Mesothelial cell of epicardium (in vitro differentiated cells): ENCODE measurements at places on chromosomes 16 and 17.

GRCh38 chr16:86581458-86581857 lies 3.1 kb downstream of the FOXL1 start:
- H3K4me1 ChIP-seq, result peaks cover 36% of the 10 kb centered on the region
- no peak overlapping the region for H3K27ac ChIP-seq
- DNase-seq, result no peak
- H3K27me3 ChIP-seq, result peaks cover 66% of the 10 kb centered on the region
- H3K36me3 ChIP-seq, result no peaks in the 10 kb centered on the region

DNA sequence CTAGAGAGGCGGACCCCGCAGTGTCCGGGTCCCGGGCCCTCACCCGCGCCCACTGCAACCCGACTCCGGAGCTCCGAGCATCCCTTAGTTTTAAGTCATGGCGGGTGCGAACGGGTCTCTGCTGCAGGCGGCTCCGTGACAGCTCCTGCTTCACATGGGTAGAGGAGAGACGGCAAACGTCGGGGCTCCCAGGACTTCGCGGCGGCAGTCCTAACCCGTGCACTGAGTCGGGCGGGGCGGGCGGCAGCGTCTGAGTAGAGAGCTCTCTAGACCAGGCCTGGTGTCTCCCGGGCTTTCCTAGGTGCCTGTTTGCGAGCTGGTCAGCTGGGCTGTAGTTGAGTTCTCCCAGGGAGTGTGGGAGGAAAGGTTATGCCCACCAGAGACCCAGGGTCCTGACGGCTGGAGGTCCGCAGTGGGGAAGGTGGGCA lies 345 bp downstream of the TSC2 start:
- H3K36me3 ChIP-seq, result peaks cover 7% of the 10 kb centered on the region
- peak overlapping the region; percentile 57 for H3K27ac ChIP-seq
- H3K4me1 ChIP-seq, result peaks cover 18% of the 10 kb centered on the region
- no peak for DNase-seq
- H3K27me3 ChIP-seq, result no peaks in the 10 kb centered on the region

GRCh38 chr16:2500918-2501750 lies 12.6 kb upstream of the ATP6V0C start:
- peak overlapping the region; percentile 71 for H3K27ac ChIP-seq
- H3K4me3 ChIP-seq, result peak overlapping the region; percentile 61
- H3K36me3 ChIP-seq, result peaks cover 5% of the 10 kb centered on the region
- H3K27me3 ChIP-seq, result no peaks in the 10 kb centered on the region
- peak; percentile 97 for DNase-seq
- H3K4me1 ChIP-seq, result peaks cover 18% of the 10 kb centered on the region

GRCh38 chr17:62591333-62591732 lies 36.1 kb upstream of the MRC2 start:
- no peaks in the 10 kb centered on the region for H3K27me3 ChIP-seq
- no peak overlapping the region for H3K4me3 ChIP-seq
- no peak overlapping the region for H3K27ac ChIP-seq
- no peaks in the 10 kb centered on the region for H3K4me1 ChIP-seq
- no peak for DNase-seq

DNA sequence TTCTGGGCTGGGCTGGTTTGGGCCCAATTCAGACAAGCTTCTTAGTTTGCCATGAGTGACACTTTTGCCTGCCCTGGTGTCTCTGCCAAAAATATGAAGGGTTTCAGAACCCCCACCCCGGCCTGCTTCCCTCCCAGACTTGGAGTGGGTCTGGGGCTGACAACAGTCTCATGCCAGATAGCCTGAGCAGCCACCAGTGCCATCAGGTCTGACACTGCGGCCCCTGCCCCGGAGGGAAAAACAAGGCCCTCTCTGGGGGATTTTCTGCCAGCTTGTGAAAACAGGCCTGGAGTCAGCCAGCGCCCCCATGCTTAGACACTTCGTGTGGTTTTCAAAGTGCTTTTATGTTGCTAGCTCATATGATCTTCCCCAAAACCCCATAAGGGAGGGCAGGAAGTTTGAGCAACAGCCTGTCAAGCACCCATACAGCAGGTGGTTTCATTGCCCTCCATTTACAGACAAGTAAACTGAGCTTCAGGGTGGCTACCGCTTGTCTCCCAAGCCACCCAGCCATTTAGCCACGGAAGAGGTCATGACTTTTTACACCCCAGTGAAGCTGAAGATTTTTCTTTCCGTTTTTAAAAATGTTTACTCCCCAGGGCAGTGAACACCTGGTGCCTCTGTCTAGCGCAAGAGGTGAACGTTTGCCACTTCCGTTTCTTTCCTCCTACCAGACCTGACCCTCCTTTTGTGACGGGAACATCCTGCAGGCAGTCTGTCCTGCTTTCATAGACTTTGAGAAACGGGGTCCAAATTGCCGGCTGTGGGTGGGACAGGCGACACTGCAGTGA lies 300.6 kb downstream of the SEC14L1 start:
- no peak overlapping the region for H3K4me3 ChIP-seq
- no peaks in the 10 kb centered on the region for H3K36me3 ChIP-seq
- H3K27me3 ChIP-seq, result no peaks in the 10 kb centered on the region
- H3K27ac ChIP-seq, result peak overlapping the region; percentile 43

DNA sequence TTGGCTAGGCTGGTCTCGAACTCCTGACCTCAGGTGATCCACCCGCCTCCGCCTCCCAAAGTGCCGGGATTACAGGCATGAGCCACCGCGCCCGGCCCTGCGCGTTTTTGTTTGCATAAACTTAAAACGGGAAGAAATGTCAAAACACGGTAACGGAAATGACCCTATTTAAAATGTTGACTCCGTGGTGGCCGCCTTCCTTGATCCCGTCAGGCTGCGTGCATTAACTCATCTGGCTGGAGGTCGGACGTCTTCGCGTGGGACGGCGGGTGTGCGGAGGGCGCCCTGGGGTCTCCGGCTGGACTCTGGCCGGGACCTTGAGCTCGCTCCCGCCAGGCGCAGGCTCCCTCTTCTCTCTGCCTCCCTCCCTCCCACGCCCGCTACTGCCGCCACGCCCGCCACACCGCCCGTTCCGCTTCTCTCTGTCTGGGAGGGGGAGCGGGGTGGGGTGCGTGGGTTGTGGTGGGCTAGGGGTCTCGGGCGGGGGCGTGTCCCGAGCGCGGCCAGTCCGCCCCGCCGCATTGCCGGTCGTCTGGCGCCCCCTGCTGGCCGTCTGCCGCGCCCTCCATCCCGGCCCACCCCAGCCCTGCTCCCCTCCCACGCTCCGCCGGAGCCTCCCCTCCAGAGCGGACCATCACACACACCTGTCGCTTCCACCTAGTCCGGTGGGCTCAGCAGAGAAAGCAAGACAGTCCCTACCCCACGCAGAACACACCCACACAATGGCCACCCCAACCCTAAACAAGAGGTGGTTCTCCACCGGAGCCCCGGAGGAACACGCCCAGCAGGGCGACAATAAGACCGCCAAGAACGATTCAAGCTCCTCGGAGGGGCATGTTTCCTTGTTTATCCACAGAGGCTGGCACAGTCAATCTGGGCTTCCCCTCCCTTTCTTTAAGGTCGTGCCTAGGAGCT lies 1.2 kb upstream of the CCDC42 start:
- peak overlapping the region; percentile 83 for H3K4me3 ChIP-seq
- no peaks in the 10 kb centered on the region for H3K36me3 ChIP-seq
- H3K4me1 ChIP-seq, result peaks cover 17% of the 10 kb centered on the region
- peaks cover 7% of the 10 kb centered on the region for H3K27me3 ChIP-seq
- H3K27ac ChIP-seq, result peak overlapping the region; percentile 53
- peak; percentile 86 for DNase-seq

- peaks cover 41% of the 10 kb centered on the region for H3K4me1 ChIP-seq
- no peak for DNase-seq
- peaks cover 6% of the 10 kb centered on the region for H3K27me3 ChIP-seq
These were observed at the start of gene KRTAP4-16 for GRCh38 chr17:41101586-41102259. KRTAP4-16 (minus strand) TSS chr17:41102209; CDS start chr17:41102209, 0 bp downstream.

DNA sequence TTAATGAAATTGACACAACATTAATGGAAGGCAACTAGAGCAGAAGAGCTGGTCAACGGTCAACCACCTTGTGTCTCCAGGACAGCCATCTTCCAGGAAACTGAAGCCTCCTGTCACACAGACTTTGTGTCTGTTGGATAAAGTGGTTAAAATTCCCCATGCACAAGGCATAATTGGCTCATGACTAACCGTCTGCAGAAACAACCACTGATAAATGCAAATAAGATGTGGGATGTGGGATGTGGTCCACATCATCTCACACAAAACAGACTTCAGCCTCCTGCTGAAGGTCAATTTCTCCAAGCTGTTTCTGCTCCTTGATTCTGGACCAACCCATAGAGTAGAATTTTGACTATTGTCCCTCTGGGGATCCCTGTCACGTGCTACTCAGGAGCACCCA lies 26.9 kb upstream of the XYLT1 start:
- no peaks in the 10 kb centered on the region for H3K4me1 ChIP-seq
- DNase-seq, result no peak
- no peak overlapping the region for H3K27ac ChIP-seq
- H3K4me3 ChIP-seq, result no peak overlapping the region

GRCh38 chr16:68902003-68902968 lies 59.0 kb downstream of the TANGO6 start:
- DNase-seq, result peak; percentile 39
- no peak overlapping the region for H3K27ac ChIP-seq
- H3K4me3 ChIP-seq, result no peak overlapping the region
- H3K4me1 ChIP-seq, result peaks cover 3% of the 10 kb centered on the region
- H3K36me3 ChIP-seq, result peaks cover 1% of the 10 kb centered on the region

DNA sequence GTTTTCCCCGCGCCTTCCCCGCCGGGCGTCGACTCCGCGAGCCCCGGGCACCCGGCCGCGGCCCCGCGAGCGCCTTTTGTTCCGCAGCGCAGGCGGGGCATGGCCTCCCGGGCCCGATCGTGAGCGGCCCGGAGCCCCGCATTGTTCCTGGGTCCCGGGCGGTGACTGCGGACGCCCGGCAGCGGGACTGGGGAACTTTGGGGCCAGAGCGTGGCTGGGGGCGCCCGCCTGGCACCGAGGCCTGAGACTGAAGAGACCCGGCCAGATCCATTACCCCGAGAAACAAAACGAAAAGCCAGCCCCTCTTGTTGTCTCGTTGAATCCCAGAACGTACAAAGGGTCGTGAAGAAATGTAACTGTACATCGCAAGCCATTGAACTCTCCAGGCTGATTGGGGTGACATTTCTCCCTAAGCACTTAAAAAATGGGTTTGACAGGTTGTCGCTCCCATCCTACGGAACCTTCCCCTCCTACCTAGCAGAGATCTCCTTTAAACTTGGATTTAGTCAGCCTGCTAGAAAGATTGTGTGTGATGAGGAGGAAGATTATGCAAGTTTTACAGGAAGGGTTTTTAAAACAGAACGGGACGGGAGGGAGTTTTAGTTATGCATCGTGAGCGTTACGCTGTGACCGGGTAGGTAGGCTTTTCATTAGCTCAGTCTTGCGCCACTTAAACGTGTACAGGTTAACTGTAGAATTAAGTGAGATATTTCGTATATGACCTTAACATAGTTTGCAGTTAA lies 825 bp downstream of the METTL9 start:
- no peaks in the 10 kb centered on the region for H3K27me3 ChIP-seq
- H3K36me3 ChIP-seq, result no peaks in the 10 kb centered on the region
- no peak for DNase-seq
- peak overlapping the region; percentile 98 for H3K27ac ChIP-seq

- H3K4me3 ChIP-seq, result no peak within 1 kb of the TSS
- H3K27ac ChIP-seq, result no peak within 1 kb of the TSS
- no peak for DNase-seq
- H3K4me1 ChIP-seq, result no peaks in the 10 kb centered on the region
- H3K36me3 ChIP-seq, result peaks cover under 1% of the 10 kb centered on the region
- H3K27me3 ChIP-seq, result no peaks in the 10 kb centered on the region
These were observed at the start of gene OMG for GRCh38 chr17:31297090-31297489. OMG (minus strand) TSS chr17:31297239; CDS start chr17:31296331, 908 bp downstream.

- H3K36me3 ChIP-seq, result no peaks in the 10 kb centered on the region
- no peak for DNase-seq
- peaks cover 18% of the 10 kb centered on the region for H3K27me3 ChIP-seq
These were observed 34.2 kb downstream of the CFAP20 start for GRCh38 chr16:58094791-58095574.

DNA sequence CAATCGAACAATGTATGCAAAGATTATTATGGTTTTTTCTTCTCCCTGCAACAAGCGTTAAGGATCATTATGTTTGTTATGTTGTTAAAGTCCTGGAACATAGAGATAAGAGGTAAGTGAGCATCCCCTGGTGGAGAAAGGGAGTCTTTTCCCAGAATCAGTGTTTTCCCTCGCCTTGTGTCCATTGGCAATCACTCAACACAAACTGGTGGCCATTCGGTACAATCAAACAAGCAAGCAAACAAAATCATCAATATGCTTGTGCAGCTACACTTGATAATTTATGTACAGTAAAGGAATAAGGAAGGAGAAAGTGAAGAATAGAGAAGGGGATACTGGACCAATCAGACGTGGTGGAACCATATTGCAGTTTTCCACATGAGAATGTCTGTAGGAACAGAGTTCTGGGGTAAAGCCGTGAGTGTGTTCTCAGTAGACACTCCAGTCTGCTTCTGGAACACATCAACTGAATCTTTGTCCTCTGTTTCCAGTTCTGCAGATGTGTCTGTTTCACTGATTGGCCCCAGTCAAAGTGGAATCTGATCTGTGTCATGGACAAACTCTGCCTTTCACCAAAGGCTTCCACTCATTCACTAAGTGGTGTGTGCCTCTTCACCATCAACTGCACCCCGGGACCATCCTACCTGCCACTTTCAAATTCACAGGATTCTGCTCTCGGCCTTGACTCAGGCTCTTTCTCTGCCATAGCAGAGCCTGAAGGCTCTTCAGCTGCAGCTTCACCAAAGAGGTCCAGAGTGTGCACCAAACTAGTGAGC lies 169.5 kb downstream of the AHSP start:
- H3K27me3 ChIP-seq, result peaks cover 11% of the 10 kb centered on the region
- H3K36me3 ChIP-seq, result no peaks in the 10 kb centered on the region

DNA sequence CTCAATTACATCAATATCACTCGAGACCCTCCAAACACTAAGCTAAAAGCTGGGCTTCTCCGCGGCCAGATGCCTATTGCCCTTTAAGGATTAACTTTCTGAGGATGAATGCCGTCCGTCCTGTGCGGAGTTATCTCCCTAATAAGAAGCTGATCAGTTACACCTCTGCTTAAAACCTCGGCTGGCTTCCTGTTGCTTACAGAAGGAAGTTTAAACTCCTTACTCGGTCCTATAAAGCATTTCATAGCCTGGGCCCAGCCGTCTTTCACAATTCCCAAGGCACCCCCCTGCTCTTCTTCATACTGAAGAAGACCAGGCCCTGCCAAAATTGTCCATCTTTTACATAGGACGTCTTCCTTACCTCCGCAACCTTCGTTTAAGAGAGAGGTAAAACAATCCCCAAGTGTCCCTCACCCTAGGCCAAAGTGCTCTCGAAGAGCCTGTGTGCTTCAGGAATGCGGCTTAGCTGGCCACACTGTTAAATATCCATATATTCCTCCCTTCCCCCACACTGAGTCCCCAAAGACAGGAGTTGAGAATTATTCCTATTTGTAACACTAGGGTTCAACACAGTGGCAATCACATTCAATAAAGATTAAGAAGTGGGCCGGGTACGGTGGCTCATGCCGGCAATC lies 112.6 kb upstream of the IRX5 start:
- H3K27ac ChIP-seq, result peak overlapping the region; percentile 48
- H3K27me3 ChIP-seq, result no peaks in the 10 kb centered on the region
- no peak for DNase-seq
- no peak overlapping the region for H3K4me3 ChIP-seq

GRCh38 chr17:80476877-80477646 lies 655 bp upstream of the NPTX1 start:
- no peak for DNase-seq
- no peaks in the 10 kb centered on the region for H3K36me3 ChIP-seq
- no peak overlapping the region for H3K27ac ChIP-seq
- peaks cover 11% of the 10 kb centered on the region for H3K4me1 ChIP-seq
- peaks cover 74% of the 10 kb centered on the region for H3K27me3 ChIP-seq

GRCh38 chr17:34974794-34975785 lies 5.2 kb upstream of the LIG3 start:
- no peaks in the 10 kb centered on the region for H3K36me3 ChIP-seq
- H3K4me3 ChIP-seq, result no peak overlapping the region
- peaks cover 8% of the 10 kb centered on the region for H3K4me1 ChIP-seq
- peaks cover 2% of the 10 kb centered on the region for H3K27me3 ChIP-seq
- H3K27ac ChIP-seq, result no peak overlapping the region
- no peak for DNase-seq
